ENCODE measurements at places on chromosomes 11 and 22.

- DNase-seq: no peak
Measured at GRCh38 chr22:29233277-29233877, 27.7 kb downstream of the EMID1 start.

DNA sequence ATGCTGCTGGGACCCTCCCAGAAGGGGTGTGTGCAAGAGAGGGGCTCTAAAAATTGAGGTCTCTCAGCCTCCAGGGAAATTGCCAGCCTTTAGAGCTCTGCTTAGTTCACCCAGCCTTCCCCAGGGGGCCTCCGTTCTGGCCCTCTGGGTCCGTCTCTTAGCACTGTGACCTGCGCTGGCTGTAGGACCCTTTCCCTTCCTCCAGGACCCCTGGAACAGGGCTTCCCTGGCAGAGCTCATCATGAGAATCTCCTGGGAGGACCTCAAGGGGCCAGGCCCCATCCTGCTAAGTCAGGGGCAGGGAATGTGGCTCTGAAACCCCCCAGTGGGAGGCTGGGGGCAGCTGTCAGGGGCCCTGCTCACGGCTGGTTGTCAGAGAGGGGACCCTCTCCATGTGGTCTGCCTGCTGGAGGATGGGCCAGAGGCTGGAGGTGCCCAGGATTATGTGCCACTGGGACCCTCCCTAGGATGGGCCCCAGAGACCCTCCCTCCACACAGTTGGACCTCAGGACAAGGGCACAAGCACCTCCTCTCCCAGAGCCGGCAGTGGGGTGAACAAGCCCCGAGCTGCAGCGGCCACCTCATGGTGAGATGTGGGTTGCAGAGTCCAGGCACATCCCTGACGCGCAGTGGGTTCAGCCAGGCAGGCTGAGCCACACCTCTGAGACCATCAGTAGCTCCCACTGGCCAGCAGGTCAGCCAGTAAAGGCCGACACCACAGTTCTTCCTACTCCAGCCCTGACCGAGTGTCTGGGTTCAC is 27.1 kb upstream of the GAL start:
- no peak for DNase-seq

GRCh38 chr11:57432714-57433163 is 5.8 kb upstream of the SLC43A3 start:
- no peak for DNase-seq

- DNase-seq: no peak
Measured at GRCh38 chr11:114250993-114251814, 45.0 kb upstream of the NNMT start.

- DNase-seq: no peak
Measured at GRCh38 chr11:13140028-13140870, 131.1 kb downstream of the RASSF10 start.

- no peak for DNase-seq
Measured at GRCh38 chr11:105689631-105690030, 79.8 kb downstream of the GRIA4 start.

DNA sequence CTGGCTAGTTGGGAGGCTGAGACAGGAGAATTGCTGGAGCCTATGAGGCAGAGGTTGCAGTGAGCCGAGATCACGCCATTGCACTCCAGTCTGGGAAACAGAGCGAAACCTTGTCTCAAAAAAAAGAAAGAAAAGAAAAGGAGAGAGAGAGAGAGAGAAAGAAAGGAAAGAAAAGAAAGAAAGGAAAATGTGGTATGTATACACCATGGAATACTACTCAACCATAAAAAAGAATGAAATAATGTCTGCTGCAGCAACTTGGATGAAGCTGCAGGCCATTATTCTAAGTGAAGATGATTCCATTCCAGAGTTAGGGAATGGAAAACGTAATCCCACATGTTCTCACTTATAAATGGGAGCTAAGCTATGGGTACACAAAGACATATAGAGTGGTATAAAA is 30.8 kb downstream of the TTC28 start:
- no peak for DNase-seq

DNA sequence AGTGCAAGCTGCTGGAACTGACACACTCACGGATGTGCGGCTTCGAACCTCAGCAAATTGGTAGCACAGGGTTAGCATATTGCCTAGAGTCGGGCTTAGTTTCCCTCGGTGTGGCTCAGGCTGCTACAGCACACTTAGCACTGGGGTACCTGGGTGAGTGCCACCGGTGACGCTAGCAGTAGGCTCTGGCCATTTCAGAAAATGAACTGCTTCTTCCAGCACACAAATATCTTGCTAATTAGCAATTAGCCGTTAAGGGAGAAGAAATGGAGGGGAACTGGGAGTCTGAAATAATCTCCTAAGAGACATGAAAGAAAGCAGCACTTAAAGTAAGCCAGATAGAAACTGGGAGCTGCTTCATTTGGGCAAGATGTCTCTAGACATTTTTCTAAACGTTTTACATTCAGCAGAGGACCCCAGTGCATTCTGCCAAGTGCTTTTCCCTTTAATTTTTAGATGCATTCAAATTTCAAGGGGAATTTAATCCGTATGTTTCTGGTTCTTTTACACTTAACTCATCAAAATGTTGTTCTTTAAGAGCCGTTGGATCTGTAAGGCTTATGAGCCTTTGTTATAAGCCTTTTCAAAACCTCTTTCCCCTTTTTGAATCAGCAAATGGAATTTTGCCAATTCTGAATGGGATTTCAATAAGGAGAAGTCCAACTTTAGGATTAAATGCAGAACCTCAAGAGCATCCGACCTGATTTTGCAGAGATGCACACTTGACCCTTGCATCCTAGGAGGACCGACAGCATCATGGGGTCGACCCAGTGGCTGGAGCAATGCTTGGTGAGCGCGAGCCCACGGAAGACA is 708.1 kb downstream of the NTM start:
- no peak for DNase-seq

DNA sequence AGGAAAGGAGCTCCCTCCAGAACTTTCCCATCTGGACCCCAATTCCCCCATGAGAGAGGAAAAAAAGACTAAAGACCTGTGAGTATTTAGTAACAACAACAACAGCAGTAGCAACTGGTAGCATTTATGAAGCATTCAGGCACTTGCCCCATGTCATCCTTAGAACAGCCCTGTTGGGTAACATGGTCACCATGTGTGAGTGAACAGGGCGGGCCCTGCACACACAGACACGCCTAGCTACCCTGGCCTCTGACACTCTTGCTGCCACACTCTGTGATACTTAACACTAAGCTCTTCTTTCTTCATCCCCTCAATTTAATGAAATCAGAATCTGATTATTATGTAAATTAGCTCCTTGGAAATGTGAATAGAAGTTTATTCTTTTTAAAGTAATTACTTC is 26.1 kb upstream of the SLC25A18 start:
- DNase-seq: no peak

DNA sequence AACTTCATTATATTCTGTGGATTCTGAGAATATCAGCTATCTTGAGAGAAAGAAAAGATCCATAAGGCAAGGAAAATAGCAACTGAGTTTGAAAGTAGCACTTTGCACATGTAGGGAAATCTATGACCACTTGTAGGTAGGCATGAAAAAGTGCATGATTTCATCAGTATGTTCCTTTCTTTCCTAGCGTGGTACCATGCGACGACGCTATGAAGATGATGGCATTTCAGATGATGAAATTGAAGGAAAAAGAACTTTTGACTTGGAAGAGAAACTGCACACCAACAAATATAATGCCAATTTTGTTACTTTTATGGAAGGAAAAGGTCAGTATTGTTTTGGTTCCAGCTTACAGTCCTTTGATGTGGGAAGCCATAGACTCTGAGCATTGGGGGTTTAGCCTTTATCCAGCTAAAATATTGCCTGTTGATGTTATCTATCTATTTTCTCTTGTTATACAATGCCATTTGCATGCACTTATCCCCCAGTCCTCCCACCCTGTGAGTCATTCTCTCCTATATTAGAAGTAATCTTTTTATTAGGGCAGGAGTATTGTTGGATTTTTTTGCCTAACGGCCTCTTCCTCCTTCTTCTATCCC is 60.9 kb downstream of the KDM2A start:
- no peak for DNase-seq

DNA sequence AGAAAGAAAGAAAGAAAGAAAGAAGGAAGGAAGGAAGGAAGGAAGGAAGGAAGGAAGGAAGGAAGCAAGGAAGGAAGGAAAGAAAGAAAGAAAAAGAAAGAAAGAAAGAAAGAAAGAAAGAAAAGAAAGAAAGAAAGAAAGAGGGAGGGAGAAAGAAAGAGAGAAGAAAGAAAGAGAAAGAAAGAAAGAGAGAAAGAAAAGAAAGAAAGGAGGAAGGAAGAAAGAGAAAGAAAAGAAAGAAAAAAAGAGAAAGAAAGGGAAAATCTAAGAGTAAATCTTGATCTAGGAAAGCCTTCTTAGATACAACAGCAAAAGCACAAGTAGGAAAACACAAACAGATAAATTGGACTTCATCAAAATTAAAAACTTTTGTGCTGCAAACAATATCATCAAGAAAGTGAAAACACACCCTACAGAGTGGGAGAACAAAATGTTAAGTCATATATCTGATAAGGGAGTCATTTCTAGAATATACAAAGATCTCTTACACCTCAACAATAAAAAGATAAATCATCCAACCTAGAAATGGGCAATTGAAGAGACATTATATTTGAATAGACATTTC is 116.8 kb upstream of the FGF3 start:
- DNase-seq: no peak

- no peak for DNase-seq
Measured at GRCh38 chr11:77479746-77480352, 6.0 kb upstream of the PAK1 start.

- no peak for DNase-seq
Measured at GRCh38 chr11:72204886-72205285, 11.7 kb upstream of the FOLR2 start.

- DNase-seq: no peak
Measured at GRCh38 chr11:132717824-132718223, 814.5 kb downstream of the OPCML start.

DNA sequence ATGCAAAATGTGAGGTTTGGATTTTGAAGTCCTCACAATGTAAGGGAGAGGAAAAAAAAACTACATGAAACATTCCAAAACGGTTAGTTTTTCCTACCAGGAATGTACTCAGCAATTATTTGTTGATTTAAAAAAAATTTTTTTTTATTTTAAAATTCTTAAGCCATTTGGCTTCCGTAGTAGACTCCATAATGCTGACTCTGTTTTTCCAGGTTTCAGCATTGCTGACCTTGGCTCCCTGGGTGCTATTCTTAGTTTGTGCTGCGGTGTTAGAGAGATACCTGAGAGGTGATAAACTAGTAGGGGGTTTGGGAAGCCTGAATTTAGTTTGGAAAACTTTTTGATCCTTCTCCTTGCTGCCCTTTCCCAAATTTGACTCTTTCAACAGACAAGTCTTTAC is 10.6 kb downstream of the STT3A start:
- DNase-seq: no peak

DNA sequence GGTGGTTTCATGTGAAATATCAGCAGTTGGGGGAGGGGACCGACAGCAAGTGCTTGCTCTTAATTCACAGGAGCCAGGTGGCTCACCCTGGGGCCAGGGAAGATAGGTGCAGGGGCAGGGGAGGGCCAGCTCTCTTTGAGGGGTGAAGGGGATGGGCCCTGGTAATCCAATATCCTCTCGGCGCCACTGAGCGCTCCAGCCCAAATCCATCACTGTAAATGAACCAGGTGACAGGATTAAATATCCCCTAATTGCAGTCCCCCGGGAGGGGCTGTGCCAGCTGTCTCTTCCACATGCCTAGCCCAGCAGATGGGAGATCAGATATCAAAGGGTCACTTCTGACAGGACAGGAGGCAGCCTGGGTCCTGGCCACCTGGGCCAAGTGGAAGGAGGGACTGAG is 531.8 kb upstream of the CADM1 start:
- no peak for DNase-seq

- no peak for DNase-seq
Measured at GRCh38 chr11:67376063-67376820, 2.8 kb upstream of the CLCF1 start.

GRCh38 chr22:23512348-23512705 is 67.8 kb downstream of the IGLL1 start:
- no peak for DNase-seq

DNA sequence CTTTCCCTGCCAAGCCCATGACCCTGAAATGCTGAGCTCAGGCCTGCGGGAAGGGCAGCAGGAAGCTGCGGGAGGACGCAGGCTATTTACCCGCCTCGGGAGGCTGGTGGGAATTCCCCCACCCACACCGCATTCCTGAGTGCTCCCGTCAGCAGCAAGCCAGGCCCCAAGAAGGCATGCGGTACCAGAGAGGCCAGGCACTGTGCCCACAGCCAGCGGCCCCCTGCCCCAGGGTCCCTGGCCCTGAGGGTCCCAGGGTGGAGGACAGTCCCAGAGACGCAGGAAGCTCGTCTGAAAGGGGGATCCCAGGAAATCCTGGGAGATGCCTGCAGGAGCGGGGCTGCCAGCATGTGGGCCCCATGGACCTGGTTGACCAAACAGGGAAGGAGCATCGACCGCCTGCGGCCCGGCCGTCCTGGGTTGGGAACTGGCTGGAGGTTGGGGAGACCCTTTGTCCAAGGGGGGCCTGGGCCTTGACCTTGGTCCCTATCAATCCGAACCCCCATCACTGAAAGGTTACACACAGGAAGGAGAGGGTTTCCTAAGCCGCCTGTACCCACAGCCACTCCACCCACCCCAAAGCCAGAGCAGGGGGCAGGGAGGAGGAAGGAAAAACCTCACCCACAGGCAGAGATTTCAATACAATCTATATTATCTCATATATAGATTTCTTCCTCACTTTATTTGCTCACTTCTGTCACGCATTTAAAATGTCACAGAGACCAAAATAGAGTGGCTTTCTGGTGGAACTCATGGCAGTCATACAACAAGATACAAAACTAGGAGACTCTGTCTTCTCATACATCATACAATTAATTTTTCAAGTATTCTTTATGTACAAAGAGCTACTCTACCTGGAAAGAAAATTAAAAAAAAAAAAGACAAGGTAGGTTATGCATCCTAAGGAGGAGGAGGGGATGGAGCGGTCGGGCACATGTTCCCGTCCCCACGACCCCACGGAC is 17.1 kb downstream of the MAFF start:
- peak; percentile 82 for DNase-seq

DNA sequence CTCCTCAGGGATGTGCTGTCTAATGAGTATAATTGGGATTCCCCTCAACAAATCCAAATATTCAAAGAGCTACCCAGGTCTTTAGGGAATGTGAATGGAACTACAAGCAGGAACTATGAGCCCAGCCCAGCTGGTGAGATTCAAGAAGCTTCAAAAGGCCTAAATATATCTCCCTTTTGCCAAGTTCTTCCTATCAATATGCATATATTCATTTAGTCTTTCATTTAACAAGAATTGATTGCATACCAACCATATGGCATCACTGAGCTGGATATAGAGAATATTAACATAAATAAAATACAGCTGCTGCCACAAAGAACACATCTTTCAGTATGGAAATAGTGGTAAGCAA is 58.9 kb upstream of the PRSS23 start:
- no peak for DNase-seq

Data from prostate gland (tissue), 2 donors.